BE2C (cell line): ENCODE measurements at places on chromosomes 11 and 22.

DNA sequence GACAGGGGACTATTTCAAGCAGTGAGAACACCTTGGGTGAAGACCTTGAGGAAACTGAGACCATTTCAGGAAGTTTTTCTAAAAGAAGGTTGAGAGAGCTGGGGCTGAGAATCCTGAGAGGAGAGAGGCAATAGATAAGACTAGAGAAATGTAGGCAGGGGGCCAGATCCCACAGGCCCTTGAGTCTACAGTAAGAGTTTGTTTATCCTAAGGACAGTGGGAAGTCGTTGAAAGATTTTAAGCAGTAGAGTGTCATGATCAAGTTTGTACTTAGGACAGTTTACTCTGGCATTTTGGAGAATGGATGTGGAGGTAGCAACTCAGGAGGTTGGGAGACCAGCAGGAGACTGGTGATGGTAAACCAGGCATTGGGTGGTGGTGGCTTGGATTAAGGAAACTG, 17.1 kb downstream of the HSD17B12 start:
- DNase-seq: no peak

GRCh38 chr11:65429724-65430405, 7.3 kb downstream of the NEAT1 start:
- DNase-seq: peak; percentile 63

- no peak for DNase-seq
Observed at GRCh38 chr22:20774882-20775281, 969 bp downstream of the SERPIND1 start.

DNA sequence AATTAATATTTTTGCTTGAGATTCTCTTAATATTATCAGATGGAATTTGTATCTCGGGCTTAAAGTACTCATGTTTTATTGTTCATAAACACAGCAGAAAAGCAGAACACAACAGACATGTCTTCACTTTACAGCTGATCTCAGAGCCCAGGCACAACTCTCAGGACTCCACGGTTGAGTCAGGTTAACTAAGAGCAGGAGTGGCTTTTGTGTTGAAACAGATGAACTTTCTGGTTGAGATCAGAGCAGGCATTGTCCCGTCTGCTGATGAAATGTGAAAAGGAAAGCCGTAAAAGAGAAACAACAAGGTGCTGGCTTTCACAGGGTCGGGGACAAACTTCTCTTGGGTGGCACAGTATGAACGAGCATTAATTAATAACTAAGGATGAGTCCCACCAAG, 49.0 kb downstream of the JHY start:
- no peak for DNase-seq

DNA sequence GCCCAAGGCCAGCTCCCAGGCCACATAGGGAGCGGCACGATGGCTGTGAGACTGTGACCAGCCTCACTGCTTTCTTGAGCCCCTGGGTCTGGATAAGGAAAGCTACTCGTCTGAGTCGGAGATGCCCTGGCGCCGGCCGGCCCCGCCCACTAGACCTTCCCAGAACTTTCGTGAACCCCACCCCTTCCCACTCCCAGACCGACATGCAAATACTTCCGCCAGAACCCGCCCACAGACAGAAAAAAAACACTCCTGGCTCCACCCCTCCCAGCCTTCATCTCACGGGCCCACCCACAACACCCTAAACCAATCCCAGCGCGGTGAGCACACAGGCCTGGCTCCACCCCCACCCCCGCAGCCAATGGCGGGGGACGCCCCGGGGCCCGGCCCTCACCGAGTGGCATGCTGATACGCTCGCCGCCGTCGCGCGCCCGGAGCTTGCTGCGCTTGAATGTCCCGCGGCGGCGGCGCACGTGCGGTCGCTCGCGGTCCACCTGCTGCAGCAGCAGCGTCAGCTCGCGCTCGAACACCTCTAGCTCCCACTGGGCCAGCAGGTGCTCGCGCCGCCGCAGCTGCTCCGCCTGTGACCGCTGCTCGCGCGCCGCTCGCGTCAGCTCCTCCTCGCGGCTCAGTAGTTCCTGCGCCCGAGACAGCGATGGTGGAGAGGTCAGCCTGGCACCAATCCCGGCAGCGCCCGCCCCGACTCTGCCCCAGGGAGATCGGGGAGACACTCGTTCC, 7.0 kb downstream of the MAP3K11 start:
- peak; percentile 94 for DNase-seq
